Spinal cord (tissue), 10 donors: ENCODE measurements at places on chromosomes 5 and 9. TPM values are rescaled to one million over a fixed set of nuclear protein-coding genes. Genes with fewer than 3 reads are reported as not detected.

The PCDHAC1 gene
- 14.2 TPM for total RNA-seq

The PIK3R1 gene
- total RNA-seq = 73.3 TPM

The PTPRD gene
- 97.4 TPM for total RNA-seq

The TAF1L gene
- total RNA-seq = 0.06 TPM

The CCDC192 gene
- 0.50 TPM for total RNA-seq

The NRG2 gene
- total RNA-seq = 4.6 TPM

The NOL8 gene
- total RNA-seq = 20.3 TPM

The OR1Q1 gene
- not detected for total RNA-seq

The PCDHB12 gene
- 5.3 TPM for total RNA-seq

The OMD gene
- 133 TPM for total RNA-seq

The INSL4 gene
- total RNA-seq = not detected

The CCL19 gene
- not detected for total RNA-seq

The ITGA1 gene
- 22.1 TPM for total RNA-seq

The WDR70 gene
- 54.8 TPM for total RNA-seq

The SEPTIN8 gene
- total RNA-seq = 67.9 TPM

The S1PR3 gene
- 21.2 TPM for total RNA-seq

The MEGF10 gene
- total RNA-seq = 28.1 TPM

The SVEP1 gene
- 7.5 TPM for total RNA-seq

The SLC6A3 gene
- total RNA-seq = 12.0 TPM

The DNM1 gene
- 181 TPM for total RNA-seq

The PCDHB13 gene
- total RNA-seq = 8.7 TPM

The FOXD4L3 gene
- total RNA-seq = 0.17 TPM

The THOC3 gene
- 39.2 TPM for total RNA-seq
